ENCODE measurements at places on chromosomes 11 and 22.

GRCh38 chr11:7611411-7611810 is 61.9 kb downstream of the CYB5R2 start:
- no peak for DNase-seq

- no peak for DNase-seq
Measured at GRCh38 chr11:35303596-35304385, 115.6 kb downstream of the SLC1A2 start.

- DNase-seq: no peak
Measured at GRCh38 chr11:18264677-18265555, 1.1 kb upstream of the SAA1 start.

DNA sequence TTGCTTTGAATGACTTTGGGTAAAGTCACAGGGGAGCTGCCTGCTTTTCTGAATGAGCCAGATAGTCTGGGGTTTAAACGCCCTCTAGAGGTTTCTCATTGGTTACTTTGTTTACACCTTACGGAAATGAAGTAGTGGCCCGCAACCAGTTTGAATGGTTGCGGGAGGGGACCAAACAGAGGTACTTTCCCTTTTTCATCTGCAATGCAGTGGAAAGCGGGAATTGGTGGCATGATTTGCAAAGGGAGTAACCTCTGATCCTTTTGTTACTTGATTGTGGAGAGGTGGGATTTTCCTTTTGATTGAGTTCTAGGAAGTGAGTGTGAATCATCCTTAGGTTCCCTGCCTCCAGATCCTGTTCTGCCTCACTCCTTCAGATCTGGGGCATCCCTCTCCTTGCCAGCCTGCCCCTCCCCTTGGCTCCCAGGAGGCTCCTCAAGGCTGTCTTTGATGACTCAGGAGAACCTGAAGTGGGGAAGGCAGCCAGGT is 15.9 kb upstream of the GLYATL1 start:
- DNase-seq: no peak

- no peak for DNase-seq
Measured at GRCh38 chr11:8294251-8294935, 30.7 kb upstream of the LMO1 start.

DNA sequence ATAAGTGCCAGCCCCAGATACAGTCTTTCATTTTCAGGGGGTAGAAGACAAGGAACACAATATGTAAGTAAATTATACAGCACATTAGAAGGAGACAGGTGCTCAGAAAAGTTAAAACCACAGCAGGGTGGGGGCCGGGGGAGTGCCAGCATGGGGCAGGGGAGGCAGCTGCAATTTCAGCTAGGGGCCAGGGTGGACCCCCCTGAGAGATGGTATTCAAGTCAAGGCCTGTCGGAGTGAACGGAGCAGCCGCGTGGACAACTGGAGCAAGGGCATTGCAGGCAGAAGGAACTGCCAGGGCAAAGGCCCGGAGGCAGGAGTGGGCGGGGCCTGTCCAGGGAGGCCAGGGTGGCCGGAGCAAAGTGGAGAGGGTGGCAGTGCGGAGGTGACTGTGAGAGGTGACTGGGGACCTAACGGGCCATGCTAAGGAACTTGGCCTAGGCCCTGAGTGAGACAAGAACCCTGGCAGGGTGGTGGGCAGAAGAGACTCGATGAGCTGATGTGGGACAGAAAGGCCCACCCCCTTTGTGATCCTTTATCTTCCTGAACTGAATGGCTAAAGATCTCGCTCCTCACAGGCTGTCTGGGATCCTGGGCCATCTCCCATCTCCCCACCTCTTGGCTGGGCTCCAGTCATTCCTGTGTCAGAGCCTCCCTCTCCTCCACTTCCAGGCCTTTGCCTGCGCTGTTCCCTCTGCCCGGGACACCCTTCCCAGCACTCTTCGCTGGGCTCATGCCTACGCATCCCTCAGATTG is 22.4 kb upstream of the FLRT1 start:
- DNase-seq: no peak

- DNase-seq: no peak
Measured at GRCh38 chr11:60905047-60905446, 1.3 kb downstream of the PRPF19 start.

- no peak for DNase-seq
Measured at GRCh38 chr11:46711303-46711702, 7.7 kb upstream of the F2 start.

GRCh38 chr11:82315093-82315492 is 418.6 kb downstream of the FAM181B start:
- DNase-seq: no peak

GRCh38 chr11:120722524-120722923 is 211.0 kb downstream of the GRIK4 start:
- no peak for DNase-seq

- no peak for DNase-seq
Measured at GRCh38 chr11:73726825-73727224, 34.0 kb downstream of the RAB6A start.

DNA sequence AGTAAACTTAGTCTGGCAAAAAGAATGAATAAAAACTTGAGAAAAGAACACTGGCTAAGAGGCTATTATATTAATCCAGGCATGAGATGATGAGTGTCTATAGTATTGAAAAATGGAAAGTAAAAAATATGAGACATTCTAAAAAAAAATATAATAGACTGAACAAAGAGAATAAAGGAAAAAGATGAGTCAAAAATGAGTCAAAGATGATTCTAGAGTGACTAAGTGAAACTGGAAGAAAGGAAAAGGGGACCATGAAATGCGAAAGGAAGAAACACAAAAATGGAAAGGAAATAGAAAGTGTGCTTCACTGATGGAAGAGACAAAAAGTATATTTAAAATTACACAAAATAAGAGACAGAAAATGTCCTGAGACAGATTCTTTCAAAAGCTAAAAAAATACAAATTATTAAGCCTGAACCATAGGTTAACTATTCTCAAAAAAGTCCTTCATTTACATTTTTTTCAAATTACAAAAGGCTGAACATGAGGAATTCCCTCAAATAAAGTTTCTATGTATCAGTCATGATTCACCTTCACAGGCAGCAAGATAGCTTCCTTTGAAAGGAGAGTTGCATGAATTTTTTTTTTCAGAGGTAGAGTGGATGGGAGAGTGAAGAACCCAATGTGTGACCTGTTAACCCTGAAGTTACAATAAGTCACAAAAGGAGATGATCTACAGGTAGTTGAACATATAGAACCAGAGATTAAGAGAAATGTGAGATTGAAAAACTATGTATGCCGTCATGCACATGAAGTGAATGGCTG is 75.2 kb downstream of the EIF3M start:
- DNase-seq: no peak

GRCh38 chr11:2737226-2737590 is 37.4 kb upstream of the KCNQ1OT1 start:
- no peak for DNase-seq

DNA sequence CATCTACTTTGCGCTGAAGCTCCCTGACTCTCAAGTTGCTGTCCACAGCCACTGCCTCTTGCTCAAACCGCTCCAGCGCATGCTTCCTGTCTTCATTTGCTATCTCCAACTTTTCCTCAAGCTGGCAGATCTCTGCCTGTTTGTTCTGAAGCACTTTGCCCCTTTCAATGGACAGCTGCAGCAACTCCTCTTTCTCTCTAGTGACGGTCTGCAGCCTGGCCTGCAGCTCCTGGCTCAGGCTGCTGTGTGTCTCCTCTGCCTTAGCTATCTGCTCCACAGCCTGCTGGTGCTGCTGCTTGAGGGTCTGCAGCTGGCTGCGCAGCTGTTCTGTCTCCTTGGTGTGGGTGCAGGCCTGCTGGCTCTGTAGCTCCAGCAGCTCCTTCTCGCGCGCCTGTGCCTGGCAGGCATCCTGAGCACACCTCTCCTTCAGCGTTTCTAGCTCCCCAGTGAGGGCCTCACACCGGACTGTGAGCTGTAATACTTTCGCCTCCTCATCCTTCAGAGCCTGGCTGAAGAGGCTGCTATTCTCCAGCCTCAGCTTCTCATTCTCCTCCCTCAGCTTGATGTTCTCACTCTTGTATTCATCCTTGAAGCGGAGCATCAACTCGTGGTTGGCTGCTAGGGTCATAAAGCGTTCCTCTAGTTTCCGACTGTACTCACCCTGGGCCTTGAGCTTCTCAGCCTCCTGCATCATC is 723 bp downstream of the CCDC89 start:
- peak; percentile 53 for DNase-seq

DNA sequence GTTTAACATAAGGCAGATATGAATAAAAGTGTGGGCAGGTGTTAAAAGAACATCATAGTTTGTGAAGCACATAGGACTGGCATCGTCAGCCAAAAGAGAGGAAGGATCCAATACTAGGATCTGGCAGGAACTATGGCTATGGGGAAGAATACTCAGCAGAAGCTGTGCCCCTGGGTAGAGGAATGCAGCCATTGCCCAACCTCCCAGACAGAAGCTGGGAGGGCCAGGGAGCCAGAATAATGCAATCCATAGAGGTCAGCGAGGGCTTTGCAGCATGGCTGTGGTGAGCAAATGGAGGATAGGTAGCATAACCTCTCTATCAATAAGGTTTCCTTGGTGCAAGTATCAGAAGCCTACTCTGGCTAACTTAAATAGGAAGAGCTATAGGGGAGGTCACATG is 11.7 kb upstream of the CSTF3 start:
- DNase-seq: no peak

- no peak for DNase-seq
Measured at GRCh38 chr11:65429068-65429681, 6.6 kb downstream of the NEAT1 start.

DNA sequence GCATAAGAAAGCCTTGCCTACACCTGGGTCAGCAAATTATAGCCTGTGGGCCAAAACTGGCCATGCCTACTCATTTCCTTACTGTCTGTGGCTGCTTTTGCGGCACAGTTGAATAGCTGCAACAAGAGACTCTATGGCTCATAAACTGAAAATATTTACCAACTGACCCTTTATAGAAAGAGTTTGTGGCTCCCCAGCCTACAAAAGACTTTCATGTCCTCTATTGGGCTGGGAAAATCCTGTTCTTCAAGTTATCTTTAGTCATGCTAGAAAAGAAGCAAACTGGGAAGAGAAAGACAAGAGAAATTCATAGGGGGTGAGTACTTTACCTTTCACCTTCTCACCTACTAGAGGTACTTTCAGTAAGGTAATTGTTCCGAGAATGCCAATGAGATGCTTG is 175.1 kb downstream of the SWAP70 start:
- no peak for DNase-seq

DNA sequence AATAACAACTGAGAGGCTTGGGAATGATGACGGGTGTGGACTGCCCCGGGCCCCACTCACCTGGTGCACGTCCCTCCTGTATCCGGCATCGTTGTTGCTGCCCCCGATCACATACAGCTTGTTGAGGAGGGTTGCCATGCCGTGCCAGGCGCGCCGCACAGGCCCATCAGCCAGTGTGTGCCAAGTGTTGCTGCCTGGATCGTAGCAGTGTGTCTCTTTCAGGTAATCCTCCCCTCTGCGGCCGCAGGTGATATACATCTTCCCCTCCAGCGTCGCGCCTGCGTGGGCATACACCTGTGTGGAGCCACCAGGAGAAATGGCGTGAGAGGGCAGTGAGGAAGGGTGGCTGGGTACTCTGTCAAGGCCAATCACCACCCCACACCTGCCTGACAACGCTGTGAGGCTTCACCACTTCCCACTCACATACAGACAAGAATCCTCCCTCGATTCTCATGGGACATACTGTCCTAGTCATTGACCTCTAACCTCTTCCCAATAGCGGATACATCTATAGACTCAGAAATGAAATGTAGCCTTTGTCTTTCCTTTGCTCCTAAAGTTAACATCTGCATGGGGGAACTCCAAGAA is 8.9 kb upstream of the SCARF2 start:
- DNase-seq: no peak

- DNase-seq: no peak
Measured at GRCh38 chr11:91305402-91305801, 919.2 kb upstream of the FAT3 start.

DNA sequence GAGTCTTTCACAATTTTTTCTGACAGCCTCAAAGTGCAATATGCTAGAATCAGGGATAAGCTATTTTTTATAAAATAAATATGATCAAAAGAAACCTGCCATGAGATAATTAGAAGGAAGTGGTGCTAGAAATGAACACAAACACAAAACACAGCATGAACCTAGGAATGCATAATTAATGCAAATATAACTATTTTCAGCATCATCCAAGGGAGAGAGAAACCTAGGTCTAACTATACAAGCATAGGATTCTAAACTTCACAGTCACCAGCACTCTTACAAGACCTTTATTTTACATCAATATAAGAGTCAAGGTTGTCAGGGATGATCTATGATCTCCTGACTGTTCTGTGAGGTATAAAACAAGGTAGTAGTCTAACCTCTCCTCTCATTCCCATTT is 29.2 kb downstream of the TTC28 start:
- no peak for DNase-seq

- DNase-seq: no peak
Measured at GRCh38 chr11:1390569-1391164, 933 bp downstream of the BRSK2 start.

- DNase-seq: no peak
Measured at GRCh38 chr22:34410111-34410510, 489.8 kb upstream of the LARGE1 start.

DNA sequence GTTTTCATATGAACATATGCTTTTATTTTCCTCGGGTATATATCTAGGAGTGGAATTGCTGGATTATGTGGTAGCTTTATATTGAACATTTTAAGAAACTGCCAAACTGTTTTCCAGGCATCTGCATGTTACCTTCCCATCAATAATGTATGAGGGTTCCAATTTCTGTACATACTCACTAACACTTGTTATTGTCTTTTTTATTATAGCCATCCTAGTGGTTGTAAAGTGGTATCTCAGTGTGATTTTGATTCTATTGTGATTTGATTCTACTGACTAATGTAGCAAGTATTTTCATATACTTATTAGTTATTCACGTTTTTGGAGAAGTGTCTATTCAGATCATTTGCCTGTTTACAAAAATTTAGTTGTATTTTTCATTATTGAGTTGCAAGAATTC is 2.0 kb downstream of the ANO5 start:
- no peak for DNase-seq

DNA sequence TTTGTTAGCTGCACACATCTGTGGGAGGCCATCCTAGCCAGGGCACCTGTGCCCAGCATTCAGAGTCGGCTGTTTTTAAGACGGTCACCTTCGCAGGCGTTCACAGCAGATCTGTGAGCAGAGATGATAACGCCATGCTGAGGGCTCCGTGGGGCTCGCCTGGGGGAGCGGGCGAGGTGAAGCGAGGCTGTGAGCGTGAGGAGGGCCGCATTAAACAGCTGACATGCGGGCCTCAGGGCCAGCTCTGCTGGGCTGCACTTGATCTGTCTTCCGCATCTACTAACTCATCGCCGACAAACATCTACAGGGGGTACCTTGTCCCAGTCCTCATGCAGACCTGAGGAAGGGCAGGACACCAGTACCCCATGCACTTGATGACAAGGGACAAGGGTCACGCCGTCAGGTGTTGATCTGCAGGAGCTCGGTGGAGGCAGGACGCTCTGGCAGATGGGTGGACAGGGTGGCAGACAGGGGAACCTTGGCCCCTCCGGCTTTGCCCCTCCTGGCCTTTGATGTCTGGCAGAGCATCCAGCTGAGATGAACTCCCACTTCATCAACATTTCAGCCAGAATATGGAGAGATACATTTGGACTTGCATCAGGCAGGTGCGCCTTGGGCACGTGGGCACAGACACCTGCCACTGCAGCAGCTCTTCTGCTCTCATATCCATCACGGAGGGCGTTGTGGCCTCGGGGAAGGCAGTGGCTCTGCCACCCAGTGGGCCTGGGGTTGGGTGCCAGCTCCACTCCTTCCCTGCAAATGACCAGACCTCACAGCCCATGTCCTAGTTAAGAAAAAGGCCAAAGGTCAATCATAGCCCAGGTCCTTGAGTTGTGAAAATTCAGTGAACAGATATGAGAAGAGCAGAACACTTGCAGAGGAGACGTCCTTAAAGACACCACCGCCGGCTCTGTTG is 822.9 kb downstream of the BRD1 start:
- DNase-seq: no peak

GRCh38 chr11:128926000-128926399 is 16.7 kb downstream of the TP53AIP1 start:
- DNase-seq: no peak

Measured in NCI-H187 (cell line).